ENCODE measurements at places on chromosomes 1 and 21.

GRCh38 chr1:51877434-51878307, 856 bp downstream of the NRDC start:
- no peak for DNase-seq

DNA sequence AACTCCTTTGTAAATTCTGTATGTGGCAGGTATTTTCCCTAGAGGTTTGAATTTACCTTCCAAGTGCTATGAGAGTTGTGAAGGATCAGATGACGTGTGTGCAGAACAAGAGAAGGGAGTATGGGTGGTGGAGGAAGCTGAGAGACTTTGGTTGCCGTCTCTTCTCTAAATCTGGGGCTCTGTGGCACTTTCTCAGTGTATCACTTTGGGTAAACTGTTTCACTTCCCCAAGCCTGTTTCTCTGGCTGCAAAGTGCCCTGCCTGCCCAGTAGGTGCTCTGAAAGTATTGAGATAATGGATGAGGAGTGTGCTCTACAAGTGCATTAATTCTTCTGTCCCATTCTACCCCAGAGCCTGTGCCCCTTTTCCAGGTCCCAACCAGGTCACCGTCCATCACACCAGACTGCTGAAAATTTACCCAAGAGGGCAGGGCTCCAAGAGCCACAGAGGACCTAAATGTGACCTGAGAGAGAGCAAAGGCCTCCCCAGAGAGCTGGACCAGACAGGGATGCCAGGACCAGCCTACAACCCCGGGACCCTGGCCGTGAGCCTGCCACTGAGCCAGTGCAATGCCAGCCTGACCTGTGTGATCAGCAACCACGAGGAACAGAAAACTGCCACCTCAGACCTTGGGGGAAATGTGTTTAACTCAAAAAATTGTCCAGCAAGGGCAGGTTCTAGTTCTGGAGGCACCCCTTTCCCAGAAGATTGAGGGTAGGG, 131.6 kb upstream of the ETV3 start:
- DNase-seq, result no peak

GRCh38 chr1:2972879-2973575, 48.2 kb upstream of the ACTRT2 start:
- DNase-seq, result peak; percentile 47

GRCh38 chr1:4367230-4367777, 287.1 kb upstream of the AJAP1 start:
- DNase-seq, result no peak

GRCh38 chr21:17818186-17819113, 706 bp downstream of the C21orf91 start:
- peak; percentile 81 for DNase-seq

All from activated CD8-positive, alpha-beta memory T cell treated with anti-CD3 and anti-CD28 coated beads for 24 hours (primary cell).